ENCODE measurements at places on chromosomes 2 and 18. TPM values are rescaled to one million over a fixed set of nuclear protein-coding genes. Genes with fewer than 3 reads are reported as not detected.

GRCh38 chr2:48531141-48531648 is 1.2 kb downstream of the STON1 start:
- DNase-seq: peak; percentile 68

DNA sequence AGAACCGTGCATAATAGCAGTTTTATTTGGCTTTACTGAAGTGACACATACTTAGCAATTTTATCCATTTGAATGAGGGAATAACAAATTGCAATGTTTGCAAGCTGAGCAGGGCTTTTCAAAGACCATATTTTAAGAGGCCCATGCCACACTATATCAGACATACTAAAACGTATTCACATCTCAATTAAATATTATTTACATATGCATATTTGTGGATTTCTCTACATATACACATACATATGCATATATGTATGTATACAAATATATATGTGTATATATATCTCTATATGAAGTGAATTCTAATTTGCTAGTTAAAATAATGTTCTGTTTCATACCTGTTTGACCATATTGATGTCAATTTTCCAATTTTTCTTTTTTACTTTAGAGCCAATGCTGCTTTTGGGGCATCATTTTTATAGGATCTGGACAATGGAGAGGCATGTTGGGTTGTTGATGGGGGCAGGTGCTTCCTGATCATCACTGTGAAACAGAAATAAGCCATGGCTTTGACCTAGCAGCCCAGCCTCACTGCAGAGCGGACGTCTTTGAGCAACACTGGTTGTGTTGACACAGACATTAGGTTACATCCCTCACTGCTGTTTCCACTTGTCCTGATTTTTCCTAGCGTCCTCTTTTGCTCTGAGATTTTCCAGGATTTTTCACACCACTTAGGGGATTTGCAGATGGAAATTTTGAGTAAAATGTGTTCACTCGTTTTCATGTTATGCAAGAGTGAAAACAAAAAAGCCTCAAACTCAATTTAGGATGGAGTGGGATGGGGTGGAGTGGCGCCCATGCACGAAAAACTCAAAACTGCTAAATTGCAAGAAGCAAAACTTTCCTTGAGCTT is 56.9 kb downstream of the RDH14 start:
- no peak for DNase-seq

DNA sequence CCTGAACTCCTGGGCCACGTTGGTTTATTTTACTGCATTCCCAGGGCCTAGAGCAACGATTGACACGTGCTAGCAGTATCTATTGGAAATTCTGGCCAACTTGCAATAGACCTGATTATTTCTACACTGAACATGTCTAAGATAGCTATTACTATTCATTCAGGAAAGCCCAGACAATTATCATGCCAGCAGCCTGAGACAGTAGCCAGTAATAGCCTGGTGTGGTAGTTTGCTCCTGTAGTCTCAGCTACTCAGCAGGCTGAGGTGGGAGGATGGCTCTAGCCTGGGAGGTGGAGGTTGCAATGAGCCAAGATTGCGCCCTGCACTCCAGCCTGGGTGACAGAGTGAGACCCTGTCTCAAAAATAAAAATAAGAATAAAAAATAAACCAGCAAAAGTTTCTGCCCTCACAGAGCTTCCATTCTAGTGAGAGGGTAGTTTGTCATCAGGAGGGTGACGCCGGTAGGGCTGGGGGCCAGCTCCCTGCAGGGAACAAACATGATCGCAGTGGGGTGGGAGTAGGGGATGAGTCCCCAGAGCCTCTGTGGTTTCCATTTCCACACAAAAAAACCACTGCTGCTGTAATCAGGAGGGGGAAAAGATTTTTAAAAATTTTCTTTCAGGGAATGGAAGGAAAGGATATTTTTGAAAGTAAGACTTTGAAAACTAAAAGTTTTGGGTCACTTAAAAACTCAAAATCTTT is 4.3 kb downstream of the CASP8 start:
- no peak for DNase-seq

Gene TXNDC2
- 0.08 TPM for polyA plus RNA-seq

Gene CHN1
- polyA plus RNA-seq: 32.1 TPM

DNA sequence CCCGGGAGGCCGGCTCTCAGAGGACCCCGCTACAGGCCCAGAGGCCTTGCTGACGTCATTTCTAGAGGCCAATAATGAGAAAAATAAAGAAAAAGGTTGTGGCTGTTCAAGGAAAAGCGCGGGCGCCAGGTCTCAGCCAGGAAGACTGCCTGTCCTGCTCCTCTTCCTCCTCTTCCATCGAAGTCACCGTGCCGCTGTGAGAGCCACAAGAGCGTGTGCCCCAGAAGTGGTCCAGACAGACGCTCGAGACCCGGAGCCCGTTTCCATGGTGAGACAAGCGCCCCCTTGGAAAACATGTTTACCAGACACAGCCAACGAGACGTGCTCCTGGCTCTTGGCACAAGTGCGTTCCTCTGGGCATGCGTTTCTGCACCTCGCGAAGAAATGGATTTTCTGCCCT is 210.5 kb downstream of the HDAC4 start:
- DNase-seq: no peak

Gene EMX1
- polyA plus RNA-seq: 47.6 TPM

DNA sequence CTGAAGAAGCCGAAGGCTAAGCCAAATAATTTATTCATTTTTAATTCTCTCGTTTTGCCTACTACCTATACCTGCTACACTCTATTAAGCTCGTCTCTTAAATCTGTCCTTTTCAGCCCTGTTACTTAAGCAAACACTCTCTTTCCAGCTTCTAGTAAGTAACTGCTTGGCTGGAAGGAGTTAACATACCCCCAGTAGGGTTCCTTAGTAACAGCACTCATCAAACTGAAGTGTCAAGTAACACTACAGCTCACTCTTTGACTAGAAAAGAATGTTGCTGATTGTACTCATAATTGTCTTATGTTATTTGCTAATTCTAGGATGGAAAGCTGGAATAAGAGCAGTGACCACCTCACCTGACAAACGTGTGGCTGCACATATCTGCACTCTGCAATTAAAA is 120.0 kb upstream of the SCN7A start:
- no peak for DNase-seq

- DNase-seq: no peak
Measured at GRCh38 chr2:39497082-39497801, 60.2 kb upstream of the MAP4K3 start.

Gene GPR75
- polyA plus RNA-seq: 1.7 TPM

Gene ZC3H8
- 17.5 TPM for polyA plus RNA-seq

- DNase-seq: no peak
Measured at GRCh38 chr2:41962922-41963622, 84.7 kb upstream of the PKDCC start.

- no peak for DNase-seq
Measured at GRCh38 chr18:27616324-27616723, 431.2 kb upstream of the CHST9 start.

GRCh38 chr2:235230821-235231601 is 262.8 kb upstream of the AGAP1 start:
- no peak for DNase-seq

Gene AMER3
- polyA plus RNA-seq: 0.01 TPM

GRCh38 chr2:232501794-232502390 is 14.3 kb upstream of the ECEL1 start:
- no peak for DNase-seq

DNA sequence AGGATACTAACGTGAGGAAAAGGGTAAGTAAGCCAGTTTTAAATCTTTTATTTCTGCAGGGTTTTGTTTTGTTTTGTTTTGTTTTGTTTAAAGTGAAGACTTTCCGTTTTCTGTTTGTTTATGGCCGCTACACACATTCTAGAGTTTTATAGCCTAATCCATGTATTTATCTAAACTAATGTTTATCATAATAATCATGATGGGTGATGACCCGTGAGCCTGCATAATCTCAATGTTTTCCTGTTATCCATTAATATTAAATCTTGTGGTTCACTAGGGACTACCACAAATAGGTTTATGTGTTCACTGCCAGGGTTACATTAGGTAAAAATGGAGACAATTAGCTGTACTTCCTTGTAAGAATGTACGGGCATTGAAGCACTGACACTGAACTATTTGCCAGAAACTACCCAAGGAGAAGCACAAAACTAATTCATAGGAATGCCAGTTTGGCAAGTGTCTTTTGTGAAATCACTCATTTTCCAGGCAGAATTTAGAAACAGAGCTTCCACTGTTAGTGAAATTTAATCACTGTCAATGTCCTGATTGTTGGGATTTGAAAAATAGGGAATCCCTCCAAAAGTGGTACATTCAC is 574.8 kb downstream of the LRP1B start:
- no peak for DNase-seq

Gene CCDC68
- 8.3 TPM for polyA plus RNA-seq

Gene FNDC4
- polyA plus RNA-seq: 7.6 TPM

Gene FEV
- 0.10 TPM for polyA plus RNA-seq

DNA sequence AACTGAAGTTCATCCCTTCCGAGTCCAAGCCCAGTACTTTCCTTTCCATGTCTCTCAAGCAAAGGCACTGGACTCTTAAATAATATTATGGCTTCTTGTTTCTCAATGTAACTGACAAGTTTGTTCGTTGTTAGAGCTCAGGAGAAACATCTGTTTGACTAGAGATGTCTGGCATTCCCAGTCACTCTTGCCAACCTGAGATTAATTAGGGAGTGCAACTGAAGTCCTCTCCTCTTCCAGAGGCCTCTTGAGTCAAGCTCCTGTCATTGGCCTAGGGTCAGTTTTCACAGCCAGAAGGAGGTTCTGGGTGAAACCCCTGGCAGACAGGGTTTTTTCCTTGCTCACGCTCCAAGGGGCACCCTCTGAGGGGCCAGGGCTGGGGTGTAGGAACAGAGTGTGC is 196.1 kb downstream of the AGPS start:
- DNase-seq: no peak

DNA sequence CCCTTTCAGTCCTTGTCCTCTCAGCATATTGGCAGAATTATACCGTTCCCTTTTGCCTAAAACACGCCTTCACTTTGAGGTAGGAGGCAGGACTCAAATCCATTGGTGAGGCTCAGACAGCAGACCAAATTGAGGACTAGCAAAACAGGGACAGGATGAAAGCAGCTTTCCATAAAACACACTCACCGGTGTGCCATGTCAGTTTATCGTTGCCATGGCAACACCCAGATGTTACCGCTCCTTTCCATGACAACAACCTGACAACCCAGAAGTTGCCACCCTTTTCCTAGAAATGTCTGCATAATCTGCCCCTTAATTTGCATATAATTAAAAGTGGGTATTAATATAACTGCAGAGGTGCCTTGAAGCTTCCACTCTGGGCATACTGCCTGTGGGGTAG is 730.4 kb downstream of the METTL4 start:
- DNase-seq: no peak

DNA sequence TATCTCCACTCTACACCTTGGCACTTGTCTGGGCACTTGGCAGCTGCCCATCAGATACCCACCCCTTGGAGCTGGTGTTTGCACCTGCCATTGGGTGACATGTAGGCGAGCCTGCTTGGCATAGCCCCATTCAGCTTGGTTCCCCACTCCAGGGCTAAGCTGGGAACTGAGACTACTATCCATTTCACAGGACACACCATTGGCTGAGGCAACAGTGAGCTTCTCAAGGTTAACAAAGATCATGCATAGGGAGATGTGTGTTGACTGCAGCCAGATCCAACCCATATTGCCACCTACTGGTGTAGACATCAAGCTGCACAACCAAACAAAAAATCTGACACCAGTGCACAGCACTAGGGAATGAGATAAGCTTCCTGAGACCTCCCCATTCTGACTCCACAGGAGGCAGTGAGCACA is 1389.8 kb upstream of the TMEFF2 start:
- no peak for DNase-seq

- DNase-seq: no peak
Measured at GRCh38 chr2:26384597-26384996, 17.1 kb upstream of the DRC1 start.

Gene TBC1D8
- polyA plus RNA-seq: 27.0 TPM

GRCh38 chr2:26977012-26977411 is 6.6 kb downstream of the MAPRE3 start:
- DNase-seq: no peak

DNA sequence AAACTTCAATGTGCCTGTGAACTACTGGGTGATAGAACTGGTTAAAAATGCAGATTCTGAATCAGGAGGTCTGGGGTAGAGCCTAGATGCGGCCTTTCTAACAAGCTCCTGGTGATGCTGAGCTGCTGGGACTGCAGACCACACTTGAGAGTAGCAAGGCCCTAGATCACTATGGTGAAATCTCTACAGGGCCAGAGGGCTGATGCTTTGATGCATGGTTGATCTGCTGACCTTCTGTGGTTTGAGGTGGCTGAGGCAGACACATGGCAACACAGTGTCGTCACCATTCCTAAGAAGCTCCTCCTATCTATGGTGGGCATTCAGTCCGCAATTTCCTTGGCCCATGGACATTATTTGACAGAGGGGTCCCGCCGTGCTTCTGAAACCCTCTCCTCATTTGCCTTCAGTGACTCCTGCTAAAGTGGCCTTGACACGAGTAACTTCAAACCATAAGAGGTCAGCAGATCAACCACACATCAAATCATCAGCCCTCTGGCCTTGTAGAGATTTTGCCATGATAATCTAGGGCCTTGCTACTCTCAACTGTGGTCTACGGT is 19.8 kb downstream of the CCDC68 start:
- no peak for DNase-seq

Gene CLK1
- polyA plus RNA-seq: 293 TPM

- DNase-seq: no peak
Measured at GRCh38 chr18:41396861-41397260, 558.2 kb upstream of the PIK3C3 start.

- no peak for DNase-seq
Measured at GRCh38 chr2:45218931-45219339, 209.7 kb upstream of the SIX2 start.

- peak; percentile 52 for DNase-seq
Measured at GRCh38 chr2:71736091-71736861, 282.9 kb downstream of the DYSF start.
